ENCODE measurements at places on chromosomes 7 and 10.

GRCh38 chr7:7851381-7851780, 117.2 kb upstream of the GLCCI1 start:
- no peak for DNase-seq

DNA sequence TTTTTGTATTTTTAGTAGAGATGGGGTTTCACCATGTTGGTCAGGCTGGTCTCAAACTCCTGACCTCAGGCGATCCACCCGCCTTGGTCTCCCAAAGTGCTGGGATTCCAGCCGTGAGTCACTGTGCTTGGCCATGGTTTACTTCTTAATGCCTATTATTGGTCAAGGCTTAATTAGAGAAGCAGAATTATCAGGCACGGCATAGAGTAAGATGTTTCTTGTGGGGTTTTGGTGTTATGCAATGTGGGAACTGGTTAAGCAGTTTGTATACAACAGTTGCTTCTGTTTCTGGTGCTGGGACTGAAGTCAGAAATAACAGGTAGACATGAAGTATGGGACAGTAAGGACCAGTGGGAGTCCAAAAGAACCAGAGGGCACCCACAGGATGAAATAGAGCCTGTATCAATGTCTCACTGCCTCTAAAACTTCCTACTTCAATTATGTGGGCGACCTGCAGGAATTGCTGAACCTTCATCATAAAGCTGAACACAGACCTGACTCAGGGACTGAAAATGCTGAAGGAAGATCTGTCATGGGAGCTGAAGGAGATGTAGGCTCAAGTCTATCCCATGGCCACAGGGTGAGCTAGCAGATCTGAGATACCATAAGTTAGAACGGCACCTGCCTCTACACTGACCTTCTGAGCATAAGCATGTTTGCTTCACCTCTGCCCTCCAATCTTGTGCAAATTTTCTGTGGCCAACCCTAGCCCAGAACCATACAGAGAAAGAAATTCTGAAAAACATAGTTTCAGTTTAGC, 38.3 kb upstream of the VCL start:
- DNase-seq, result peak; percentile 43

GRCh38 chr7:44313621-44314031, 11.8 kb downstream of the CAMK2B start:
- no peak for DNase-seq

DNA sequence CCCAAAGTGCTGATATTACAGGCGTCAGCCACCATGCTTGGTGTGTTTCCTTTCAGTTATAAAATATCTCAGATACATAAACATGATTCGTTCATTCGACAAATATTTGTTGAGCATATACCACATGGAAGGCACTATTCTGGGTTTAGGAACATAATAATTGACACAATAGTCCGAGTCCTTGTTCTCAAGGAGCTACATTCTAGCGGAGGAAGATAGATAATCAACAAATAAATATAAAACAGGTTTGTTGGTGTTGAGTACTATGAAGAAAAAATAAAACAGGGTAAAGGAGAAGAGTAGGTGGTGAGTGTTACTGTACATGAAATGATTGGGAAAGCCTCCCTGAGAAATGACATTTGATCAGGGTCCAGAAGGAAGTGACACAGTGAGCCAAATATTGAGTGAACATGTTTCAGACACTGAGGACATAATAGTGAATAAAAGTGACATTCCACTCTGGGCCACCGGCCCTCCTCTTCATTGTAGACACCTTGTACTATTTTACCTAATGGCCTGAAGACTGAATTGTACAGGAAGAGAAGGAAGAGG, 6.9 kb upstream of the HILPDA start:
- DNase-seq, result no peak

- DNase-seq, result no peak
These were observed 78.1 kb downstream of the CREM start for GRCh38 chr10:35204650-35205319.
